ENCODE measurements at places on chromosomes 12 and 14.

GRCh38 chr12:3017281-3017680, 58.1 kb downstream of the TEAD4 start:
- DNase-seq = no peak

GRCh38 chr12:50536831-50537537, 32.2 kb downstream of the DIP2B start:
- DNase-seq = no peak

- DNase-seq = peak; percentile 62
Observed at GRCh38 chr12:66063916-66064315, 66.6 kb downstream of the LLPH start.

GRCh38 chr14:104580961-104581360, 1.4 kb downstream of the C14orf180 start:
- DNase-seq = no peak

DNA sequence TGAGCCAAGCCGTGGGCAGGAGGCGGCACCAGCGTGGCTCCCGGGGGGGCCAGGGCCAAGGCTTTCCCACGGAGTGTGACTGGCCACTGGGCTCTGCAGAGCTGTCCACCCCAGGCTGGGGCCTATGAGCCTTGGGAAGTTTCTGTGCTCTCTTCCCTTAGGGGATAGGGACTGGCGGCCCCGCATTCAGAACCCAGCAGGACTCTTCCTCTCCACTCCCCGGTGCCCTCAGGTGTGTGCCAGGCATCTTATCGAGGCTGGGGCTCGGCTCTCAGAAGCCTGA, 17.8 kb upstream of the EIF2B2 start:
- no peak for DNase-seq

GRCh38 chr14:76720382-76720813, 40.9 kb upstream of the VASH1 start:
- peak; percentile 34 for DNase-seq

GRCh38 chr14:100736269-100737180, 9.8 kb downstream of the DLK1 start:
- DNase-seq = no peak

GRCh38 chr12:62784576-62784975, 150.4 kb downstream of the PPM1H start:
- DNase-seq = no peak

GRCh38 chr14:75605916-75606315, 27.5 kb downstream of the FLVCR2 start:
- no peak for DNase-seq

GRCh38 chr12:106766393-106766826, 8.1 kb upstream of the RIC8B start:
- no peak for DNase-seq

GRCh38 chr12:9897535-9897934, 16.2 kb downstream of the KLRF2 start:
- DNase-seq = no peak

DNA sequence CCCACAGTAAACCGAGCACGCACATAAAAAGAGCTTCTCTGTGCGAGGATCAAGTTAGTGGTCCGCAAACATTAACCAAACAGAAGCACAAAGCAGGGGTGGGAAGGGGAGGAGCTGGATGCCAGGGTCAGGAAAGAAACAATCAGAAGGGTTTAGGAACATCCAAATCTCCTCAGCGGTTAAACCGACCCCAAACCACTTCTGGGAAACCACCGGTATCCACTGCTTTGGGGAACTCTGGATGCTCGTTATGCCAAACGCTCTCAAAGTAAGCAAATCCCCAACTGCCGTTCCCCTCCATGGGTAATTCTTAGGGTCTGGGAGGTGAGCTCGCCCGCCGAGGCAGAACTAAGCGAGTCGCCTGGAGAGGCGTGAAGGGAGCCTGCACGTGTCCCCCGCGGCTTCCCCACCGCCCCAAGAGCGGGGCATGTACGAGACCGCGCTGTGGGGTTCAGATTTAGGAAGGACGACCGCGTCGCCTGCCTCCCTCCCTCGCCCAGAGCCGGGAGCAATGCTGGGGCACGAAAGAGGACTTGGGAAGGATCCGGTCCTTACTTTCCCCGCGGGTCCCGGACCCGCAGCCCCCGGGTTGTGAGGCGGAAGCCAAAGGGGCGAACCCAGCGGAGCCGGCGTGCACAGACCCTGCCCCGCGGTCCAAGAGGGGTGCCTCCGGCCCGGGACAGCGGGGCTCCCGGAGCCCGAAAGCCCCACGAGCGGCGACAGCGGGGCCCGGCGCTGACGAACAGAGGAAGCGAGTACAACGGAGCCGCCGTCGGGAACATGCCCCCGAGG, 711 bp downstream of the SBNO1 start:
- no peak for DNase-seq

DNA sequence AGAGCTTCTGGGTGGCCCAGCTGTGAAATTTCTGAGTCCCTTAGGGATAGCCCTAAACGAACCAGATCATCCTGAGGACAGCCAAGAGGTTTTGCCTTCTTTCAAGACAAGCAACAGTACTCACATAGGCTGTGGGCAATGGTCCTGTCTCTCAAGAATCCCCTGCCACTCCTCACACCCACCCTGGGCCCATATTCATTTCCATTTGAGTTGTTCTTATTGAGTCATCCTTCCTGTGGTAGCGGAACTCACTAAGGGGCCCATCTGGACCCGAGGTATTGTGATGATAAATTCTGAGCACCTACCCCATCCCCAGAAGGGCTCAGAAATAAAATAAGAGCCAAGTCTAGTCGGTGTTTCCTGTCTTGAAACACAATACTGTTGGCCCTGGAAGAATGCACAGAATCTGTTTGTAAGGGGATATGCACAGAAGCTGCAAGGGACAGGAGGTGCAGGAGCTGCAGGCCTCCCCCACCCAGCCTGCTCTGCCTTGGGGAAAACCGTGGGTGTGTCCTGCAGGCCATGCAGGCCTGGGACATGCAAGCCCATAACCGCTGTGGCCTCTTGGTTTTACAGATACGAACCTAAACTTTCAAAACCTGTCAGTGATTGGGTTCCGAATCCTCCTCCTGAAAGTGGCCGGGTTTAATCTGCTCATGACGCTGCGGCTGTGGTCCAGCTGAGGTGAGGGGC, 38.9 kb downstream of the DAD1 start:
- DNase-seq = no peak

DNA sequence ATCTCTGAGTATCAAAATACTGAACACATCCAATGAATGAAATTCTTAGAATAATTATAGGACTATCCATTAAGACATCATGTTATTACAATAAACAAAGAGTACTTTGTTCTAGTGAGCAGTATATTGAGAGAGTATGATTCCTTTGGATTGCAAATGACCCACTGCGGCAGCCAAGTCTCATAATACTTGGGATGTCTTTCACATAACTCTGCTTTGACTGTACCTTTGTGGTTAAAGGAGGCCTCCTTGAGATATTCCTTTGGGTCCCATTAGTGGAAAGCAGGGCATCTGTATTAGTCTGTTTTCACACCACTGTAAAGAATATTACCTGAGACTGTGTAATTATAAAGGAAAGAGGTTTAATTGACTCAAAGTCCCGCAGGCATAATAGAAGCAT, 593.8 kb downstream of the TRHDE start:
- DNase-seq = no peak

DNA sequence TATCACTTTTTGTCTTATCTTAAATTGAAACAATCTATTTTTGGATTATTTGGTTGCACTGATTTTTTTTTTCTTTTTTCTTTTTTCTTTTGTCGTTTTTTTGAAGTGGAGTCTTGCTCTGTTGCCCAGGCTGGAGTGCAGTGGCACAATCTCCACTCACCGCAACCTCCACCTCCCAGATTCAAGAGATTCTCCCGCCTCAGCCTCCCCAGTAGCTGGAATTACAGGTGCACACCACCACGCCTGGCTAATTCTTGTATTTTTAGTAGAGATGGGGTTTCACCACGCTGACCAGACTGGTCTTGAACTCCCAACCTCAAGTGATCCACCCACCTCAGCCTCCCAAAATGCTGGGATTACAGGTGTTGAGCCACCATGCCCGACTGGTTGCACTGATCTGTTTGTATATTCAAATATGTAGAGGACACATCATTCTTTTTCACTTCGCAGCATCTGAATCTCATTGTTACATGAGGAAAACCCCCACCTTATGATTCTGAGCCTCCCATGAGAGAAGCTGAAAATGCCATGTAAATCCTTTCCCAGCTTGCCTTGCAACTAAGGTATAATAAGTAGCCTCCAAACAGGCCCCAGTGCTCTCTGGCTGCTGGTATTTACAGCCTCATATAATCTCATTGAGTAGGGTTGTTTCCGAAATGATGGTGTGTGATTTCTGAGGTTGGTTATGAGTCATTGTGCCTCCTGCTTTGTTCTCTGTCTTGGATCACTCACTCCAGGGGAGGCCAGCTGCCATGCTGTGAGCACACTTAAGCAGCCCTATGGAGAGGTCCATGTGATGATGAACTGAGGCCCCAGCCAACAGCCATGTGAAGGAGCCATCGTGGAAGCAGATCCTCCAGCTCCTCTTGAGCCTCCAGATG, 5.2 kb upstream of the HSP90B1 start:
- peak; percentile 70 for DNase-seq

GRCh38 chr12:53872367-53872766, 66.3 kb upstream of the HOXC13 start:
- no peak for DNase-seq

- DNase-seq = no peak
Observed at GRCh38 chr14:100073576-100074430, 8.6 kb downstream of the EVL start.

DNA sequence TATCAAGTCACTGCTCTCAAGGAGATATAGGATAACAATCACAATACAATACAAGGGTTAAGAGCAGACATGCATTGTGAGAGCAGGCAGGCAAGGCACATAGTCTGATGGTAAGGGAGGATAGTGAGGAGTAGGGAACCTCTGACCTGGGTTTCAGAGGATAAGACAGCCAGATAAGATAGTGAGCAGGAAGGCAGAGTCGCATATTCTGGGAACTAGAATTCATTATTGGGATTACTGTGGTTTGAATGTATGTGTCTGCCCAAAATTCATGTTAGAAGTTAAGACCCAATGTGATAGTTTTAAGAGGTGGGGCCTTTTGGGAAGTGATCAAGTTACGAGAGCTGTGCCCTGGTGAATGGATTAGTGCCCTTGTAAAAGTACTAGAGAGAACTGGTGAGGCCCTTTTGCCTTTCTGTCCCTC, 14.4 kb upstream of the ATF1 start:
- no peak for DNase-seq

DNA sequence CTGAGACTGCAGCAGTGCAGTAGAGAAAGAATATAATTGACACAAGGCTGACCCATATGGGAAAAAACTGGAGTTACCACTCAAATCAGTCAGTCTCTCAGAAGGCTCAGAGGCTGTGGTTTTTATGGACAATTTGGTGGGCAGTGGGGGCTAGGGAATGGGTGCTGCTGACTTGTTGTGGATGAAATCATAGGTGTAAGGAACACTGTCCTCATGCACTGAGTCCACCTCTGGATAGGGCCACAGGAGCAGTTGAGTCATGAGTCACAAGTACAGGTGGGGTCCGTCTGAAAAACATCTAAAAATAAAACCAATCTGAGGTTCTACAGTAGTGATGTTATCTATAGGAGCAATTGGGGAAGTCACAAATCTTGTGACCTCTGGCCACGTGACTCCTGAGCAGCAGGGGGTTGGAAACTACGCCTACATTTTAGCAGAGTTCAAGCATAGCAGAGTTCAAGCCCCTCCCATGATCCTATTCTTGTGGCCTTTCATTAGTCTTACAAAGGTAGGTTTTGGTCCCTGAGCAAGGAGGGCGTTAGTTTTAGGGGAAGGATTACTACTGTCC, 18.1 kb upstream of the SGPP1 start:
- no peak for DNase-seq

DNA sequence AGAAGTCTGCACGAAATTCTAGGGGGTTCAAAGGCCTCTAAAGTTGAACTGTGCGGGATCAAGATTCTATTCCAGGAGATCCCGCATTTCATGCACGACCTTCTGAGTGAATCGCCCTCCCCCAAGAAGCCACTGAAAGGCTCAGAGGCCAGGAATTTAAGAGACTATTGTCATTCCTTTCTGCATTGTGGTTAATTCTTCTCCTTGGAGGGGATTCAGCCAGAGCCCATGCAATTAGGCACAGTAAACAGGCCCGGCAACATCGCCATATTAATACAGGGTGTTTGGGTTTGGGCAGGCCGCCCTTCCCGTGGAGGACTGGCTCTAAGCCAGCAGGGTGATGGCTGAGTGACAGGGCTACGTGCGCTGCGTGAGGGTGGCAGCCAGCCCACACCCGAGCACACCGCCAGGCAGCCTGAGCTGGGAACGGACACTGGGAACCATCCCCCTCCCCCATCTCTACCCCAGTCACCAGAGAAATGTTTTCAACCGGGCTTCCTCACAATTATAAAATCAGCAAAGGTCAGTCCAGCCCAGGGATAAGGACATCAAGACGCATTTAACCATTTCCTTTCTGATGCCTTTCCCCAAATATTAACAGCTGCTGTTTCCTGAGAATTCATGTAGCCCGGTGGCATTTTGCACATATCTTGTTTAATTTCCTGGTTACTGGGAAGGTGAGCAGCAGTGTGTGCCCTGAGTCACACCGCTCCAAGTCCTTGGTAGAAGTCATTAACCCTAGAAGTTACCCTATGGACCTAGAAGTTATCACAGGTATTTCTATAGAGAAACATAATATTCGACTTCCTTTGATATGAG, 12.5 kb downstream of the EGLN3 start:
- peak; percentile 10 for DNase-seq

DNA sequence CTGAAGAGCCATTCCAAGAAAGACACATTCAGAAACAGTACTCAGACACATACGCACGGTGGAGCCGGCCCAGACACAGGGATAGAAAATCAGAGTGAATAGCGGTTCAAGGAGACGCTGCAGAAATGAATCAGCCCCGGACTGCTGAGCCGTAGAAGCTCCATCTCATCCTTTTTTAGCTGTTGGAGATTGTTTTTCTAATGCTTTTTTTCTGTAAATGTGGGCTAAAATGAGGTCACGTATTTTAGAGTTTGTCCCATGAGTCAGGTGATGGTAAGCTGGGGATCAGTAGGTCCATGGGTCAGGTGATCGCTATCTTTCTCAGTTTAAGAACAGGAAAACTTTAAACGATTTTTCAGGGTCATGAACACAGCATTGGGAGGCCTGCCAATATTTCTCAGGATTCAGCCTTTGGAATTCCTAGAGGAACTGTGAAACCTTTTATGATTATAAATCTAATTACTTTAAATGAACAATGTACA, 202.4 kb downstream of the ITPR2 start:
- DNase-seq = peak; percentile 49

- DNase-seq = no peak
Observed at GRCh38 chr14:91406451-91406850, 11.2 kb downstream of the CCDC88C start.

- no peak for DNase-seq
Observed at GRCh38 chr14:71194251-71194650, 287.0 kb downstream of the PCNX1 start.

GRCh38 chr14:22105006-22105623, 431.5 kb upstream of the OR4E1 start:
- no peak for DNase-seq

- DNase-seq = no peak
Observed at GRCh38 chr12:126443977-126444376, 1378.7 kb downstream of the AACS start.

GRCh38 chr12:57727758-57728395, 10.7 kb downstream of the AGAP2 start:
- no peak for DNase-seq

GRCh38 chr12:56079723-56080555, at the start of gene ERBB3:
ERBB3 (plus strand) TSS chr12:56080165; CDS start chr12:56080301, 136 bp downstream.
- peak; percentile 76 for DNase-seq

Measured in AG10803 (cell line).